Stimulated activated CD8-positive, alpha-beta memory T cell treated with anti-CD3 and anti-CD28 coated beads, Interleukin-12 subunit alpha, Interleukin-12 subunit beta, amount 100 ng/mL, for 1 hour (primary cell): ENCODE measurements at places on chromosomes 13 and 19.
A peak's percentile ranks its signal among the peaks of the same experiment; 100 is the strongest.

DNA sequence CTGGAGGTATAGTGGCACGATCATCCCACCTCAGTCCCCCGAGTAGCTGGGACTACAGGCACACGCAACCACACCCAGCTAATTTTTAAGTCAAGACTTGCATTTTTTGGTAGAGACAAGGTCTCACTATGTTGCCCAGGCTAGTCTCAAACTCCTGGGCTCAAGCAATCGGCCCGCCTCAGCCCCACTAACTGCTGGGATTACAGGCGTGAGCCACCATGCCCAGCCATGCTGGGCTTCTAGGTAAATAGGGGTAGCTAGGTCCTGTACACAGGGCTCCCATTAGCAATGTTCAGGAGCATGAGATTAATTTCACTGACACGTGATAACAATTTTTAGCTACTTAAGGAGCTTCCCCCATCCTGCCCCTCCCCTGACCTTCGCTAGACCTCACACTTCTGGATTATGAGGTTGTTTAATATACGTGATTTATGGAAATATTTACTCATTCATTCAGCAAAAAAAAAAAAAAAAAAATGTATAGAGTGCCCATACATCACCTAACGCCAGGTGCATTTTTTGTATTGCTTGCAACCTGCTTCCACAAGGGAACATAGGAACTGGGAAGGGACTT, 19.2 kb downstream of the TMEM272 start:
- DNase-seq, result no peak

- peak; percentile 4 for DNase-seq
Observed at GRCh38 chr13:100128373-100128772, 39.5 kb downstream of the PCCA start.

DNA sequence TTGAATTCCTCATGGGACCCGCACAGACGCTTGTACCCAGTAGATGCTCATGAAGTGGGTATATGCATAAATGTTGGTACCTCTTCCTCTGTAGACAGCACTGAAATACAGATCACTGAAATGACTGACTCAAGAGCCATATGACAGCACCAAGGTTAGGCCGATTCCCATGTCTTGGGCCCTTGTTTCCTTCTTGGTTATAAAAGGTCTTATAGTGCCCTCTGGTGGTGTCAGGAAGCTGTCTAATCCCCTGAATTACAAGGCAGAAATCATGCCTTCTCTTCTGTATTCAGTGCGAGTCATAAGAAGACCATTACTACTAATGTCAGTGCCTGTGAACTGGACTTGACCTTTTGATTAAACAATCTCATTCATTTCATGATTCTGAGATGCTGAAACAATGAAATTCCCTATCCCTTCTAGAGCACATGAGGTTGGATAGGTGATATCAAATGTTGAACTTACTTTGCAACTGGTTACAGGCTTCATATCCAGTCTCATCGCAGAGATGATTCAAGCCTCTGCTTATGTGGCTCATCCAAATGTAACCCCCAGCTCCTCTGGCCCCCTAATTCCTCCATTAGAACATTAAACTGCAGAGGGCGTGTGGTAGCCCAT, 59.7 kb downstream of the SPATA13 start:
- peak; percentile 35 for DNase-seq

- no peak for DNase-seq
Observed at GRCh38 chr13:67043901-67044300, 186.2 kb downstream of the PCDH9 start.

DNA sequence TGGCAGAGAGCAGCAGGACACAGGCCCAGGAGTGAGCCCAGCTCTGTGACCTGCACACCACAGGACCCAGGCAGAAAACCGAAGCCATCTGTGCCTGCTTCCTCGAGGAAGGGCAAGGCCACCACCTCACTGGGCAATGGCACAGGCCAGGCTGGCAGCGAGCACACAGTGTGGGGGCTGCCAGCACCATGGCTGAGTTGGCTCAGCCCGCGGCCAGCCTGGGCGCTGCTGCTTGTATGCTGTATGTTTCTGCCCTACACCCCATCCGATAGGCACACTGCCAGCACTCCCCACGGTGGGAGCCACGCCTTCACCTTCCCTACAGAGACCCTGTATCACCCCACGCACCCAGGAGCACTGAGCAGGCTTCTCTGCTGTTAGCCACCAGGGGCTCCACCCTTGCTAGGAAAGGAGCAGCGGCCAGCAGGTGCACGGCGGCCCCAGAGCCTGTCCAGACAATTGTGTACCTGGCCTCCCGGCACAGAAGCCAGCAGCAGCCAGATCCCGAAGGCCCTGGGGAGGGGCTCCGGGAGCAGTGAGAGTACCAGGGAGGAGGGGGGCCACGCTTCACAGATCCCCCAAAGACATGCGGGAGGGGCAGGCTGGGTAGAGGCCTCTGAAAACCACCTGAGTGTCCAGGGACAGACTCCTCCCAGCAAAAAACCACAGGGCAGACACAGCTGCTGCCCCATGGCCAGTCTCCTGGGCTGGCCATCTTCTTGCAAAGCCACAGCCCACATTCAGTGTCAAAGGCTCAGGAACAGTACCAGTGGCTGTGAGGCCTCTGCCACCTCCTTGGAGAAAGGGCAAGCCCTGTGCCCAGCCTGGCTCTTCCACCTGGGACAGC, 56.1 kb downstream of the MLLT1 start:
- no peak for DNase-seq

GRCh38 chr13:113245849-113246796, 36.7 kb downstream of the CUL4A start:
- DNase-seq, result no peak
